Fibroblast of villous mesenchyme (primary cell): ENCODE measurements at places on chromosomes 13 and 19.
A peak's percentile ranks its signal among the peaks of the same experiment; 100 is the strongest.

- DNase-seq: no peak
These were observed 740.5 kb downstream of the PCDH9 start for GRCh38 chr13:66489586-66489985.

GRCh38 chr19:49136771-49137171 lies 17.4 kb downstream of the PPFIA3 start:
- peak; percentile 79 for DNase-seq

- DNase-seq: no peak
These were observed 3.3 kb downstream of the DIRAS1 start for GRCh38 chr19:2717638-2718541.

DNA sequence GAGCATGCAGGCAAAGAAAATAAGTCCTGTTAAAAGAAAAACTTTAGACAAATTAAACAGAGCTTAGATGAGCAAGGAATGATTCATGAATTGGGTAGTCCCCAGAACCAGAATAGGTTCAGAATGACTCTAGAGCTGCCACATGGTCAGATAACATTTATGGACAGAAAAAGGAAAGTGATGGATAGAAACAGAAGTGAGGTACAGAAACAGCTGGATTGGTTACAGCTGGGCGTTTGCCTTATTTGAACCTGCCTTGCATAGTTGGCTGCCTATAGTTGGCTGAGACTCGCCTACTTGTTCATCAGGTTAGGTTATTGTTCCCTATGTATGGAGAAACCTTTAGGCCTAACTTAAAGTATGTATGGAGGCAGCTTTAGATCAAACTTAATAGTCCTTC lies 35.4 kb downstream of the WDFY2 start:
- DNase-seq: peak; percentile 48

GRCh38 chr13:46662690-46663089 lies 109.7 kb downstream of the LRCH1 start:
- DNase-seq: no peak

- no peak for DNase-seq
These were observed 249.5 kb upstream of the SLC10A2 start for GRCh38 chr13:103315711-103316110.

DNA sequence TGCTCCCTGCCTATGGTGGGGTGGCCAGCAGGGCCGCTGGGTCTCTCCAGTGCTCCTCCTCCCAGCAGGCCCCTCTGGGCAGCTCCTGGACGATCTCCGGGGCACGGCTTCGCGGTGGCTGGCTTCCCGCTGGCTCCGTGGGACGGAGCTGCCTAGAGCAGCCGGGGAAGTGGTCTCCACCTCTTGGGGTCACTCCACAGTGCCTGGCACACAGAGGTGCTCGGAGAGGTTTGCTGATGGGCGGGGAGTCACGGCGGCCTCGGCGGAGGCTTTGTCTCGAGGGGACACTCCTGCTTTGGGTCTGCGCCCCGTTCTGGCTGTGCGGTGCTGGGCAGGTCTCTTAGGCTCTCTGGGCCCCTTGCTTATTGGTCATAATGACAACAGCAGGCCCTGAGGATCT lies 9.9 kb upstream of the CACTIN start:
- no peak for DNase-seq

DNA sequence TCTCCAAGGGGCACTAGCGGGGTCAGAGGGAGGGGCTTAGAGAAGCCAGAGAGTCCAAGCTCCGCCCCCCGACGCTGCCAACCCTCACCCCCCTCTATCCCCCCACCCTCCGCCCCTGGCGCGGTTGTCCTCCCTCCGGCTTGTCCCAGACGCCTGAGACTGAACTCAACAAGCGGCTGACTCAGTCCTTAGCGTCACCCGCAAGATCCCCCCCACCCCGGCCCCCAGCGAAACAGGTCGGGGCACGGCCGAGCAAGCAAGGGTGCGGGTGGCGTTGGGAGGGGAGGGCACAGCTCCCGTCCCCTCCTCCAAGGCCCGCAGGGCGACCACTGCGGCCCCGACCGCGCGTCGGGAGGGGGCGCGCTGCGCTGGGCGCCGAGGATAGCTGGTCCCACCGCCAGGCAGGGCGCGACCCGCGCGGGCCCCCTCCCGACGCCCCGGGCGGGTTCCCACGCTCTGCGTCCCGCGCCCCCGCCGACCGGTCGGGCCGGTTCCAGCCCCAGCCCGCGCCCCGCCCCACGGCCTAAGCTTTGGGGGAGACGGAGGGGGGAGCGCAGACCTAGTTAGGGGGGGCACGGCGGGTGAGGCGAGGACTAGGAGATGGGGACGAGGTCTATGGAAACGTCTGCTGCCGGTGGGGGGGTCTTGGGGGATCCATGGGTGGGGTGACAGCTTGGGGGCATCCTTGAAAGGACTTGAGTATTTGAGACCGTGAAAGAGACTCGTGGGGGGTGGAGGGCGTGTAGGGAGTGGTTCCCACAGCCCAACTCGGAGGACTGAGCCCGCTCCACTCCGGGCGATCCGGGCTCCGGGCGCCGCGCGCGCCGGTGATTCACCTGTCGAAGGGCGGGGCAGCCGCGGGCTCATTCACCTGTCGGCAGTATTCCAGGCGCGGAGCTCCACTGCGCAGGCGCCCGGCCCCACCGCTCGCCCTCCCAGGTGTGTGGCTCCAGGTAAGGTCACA lies 5.1 kb downstream of the NOTCH3 start:
- peak; percentile 65 for DNase-seq

DNA sequence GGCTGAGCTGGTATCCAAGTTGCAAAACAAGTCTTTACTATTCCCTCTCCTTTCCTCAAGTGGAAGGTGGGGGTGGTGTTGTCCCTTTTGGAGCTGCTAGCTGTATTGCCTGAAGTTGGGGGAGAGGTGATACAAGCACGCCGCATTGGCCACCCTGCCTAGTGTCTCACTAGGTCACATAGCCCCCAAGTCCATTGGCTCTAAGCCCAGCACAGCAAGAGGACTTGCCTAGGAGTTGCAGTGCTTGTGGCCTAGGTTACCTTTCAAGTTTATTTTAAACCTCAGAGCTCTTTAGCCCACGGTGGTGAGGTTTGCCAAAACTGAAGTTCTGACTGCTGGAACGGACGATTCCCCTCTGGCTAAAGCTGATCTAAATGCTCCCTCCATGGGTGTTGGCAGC lies 5.3 kb upstream of the DNAJC3 start:
- DNase-seq: no peak

DNA sequence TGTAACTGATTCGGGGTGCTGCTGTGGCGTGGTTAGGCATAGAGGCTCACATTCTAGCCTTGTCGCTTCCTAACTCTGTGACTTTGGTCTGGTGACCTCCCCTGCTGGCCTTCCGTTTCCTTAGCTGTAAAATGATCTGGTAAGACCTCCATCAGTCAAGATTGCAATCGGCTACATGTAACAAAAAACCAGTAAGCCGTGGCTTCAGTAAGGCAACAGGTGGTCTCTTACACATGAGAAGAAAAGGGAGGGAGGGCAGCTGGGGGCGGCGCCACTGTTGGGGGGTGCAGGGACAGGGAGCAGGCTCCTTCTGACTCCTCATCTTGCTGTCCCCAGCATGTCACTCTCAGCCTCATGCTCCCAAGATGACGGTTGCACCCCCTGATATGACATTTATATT lies 148.0 kb downstream of the SIPA1L3 start:
- no peak for DNase-seq

DNA sequence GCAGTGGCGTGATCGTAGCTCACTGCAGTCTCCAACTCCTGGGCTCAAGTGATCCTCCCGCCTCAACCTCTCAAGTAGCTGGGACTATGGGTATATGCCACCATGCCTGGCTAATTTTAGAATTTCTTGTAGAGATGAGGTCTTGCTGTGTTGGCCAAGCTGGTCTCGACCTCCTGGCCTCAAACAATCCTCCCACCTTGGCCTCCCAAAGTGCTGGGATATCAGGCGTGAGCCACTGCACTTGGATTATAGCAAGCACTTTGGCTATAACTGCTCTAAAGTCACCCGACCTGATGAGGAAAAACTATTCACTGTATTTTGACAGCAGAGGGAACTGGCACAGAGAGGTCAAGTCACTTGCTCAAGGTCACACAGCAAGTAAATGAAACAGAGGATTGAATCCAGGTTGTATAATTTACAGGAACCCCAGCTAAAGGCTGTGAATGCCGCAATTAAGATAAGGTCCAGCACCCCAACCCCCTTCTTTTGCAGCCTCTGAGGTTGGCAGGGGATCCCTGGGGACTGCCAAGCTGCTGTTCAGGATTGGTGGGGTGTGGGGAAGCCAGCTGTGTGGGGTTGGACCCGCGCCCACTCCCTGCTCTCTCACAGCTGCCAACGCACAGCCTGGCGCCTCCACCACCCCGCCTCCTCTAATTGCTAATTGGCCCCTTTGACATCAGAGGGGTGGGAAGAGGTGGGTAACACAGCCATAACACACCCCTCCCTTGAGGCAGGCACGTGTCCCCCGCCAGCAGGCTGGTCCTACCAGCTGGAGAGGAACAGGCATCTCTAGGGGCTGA lies 6.0 kb downstream of the TMIGD2 start:
- DNase-seq: peak; percentile 26

- DNase-seq: no peak
These were observed 84.7 kb downstream of the ERCC5 start for GRCh38 chr13:102930566-102930965.

DNA sequence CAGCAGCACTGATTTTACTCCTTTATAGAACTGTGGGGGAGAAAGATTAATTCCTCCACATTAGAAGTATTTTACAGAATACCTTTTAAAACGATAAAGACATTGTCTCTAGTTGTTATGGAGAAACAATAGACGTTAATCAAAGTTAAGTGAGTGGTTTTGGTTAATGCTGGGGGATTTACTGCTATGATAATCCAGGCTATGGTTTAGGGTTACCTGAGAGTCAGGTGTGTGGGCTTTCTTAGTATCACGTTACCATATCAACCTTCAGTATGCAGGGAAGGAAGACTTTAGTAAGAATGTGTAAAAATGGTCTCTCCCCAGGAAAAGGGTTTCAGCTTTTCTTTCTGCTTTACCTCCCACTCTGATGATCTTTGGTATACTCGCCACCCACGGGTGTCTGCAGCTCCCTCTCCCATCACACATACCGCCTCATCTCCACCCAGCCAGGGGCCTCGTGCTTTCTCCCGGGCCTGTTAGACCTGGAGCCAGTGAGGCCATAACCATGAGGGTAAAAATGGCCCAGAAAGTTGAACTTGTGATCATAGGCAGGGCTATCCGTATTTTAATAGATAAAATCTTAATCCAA lies 45.6 kb upstream of the WDFY2 start:
- DNase-seq: no peak

DNA sequence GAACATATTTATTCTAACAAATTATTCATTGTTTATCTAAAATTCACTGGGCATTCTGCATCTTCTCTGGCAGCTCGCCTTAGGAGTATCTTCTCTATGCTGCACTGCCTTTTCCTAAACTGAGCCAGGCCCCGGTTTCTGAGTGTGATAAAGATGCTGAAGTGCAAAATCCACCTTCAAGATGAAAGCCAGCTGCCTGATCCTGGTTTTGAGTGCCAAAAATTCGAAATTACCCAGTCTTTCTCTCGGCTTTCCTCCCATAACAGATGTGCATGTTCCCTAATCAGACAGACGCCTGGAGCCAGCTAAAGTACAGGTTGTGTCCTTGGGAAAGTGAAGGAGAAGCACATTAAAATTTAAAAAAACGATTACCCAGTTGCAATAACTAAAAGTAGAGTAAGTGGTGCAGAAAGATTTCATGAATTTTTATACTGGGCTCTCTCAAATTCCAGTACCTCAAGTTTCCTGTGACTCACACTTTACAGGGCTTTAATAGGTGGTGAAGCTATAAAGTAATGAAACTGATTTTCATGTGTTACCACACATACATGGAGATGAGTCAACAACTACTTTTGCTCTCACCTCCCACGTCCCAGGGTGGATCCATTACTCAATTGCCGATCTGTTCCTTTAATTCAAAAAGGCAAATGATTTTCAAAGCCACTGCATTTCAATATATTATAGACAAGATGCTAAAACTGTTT lies 65.0 kb upstream of the GTF2F2 start:
- peak; percentile 93 for DNase-seq

DNA sequence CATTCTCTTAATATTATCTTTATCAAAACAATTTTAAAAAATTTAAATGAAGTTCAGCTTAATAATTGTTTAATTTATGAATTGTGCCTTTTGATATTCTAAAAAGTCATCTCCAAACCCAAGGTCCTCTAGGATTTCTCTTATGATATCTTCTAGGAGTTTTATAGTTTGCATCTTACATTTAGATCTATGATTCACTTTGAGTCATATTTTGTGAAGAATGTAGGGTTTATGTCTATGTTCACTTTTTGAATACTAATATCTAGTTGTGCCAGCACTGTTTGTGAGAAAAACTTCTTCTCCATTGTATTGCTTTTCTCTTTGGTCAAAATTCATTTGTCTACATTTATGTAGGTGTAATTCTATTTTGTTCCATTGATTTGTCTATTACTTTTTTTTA lies 1068.4 kb upstream of the SPRY2 start:
- DNase-seq: no peak

DNA sequence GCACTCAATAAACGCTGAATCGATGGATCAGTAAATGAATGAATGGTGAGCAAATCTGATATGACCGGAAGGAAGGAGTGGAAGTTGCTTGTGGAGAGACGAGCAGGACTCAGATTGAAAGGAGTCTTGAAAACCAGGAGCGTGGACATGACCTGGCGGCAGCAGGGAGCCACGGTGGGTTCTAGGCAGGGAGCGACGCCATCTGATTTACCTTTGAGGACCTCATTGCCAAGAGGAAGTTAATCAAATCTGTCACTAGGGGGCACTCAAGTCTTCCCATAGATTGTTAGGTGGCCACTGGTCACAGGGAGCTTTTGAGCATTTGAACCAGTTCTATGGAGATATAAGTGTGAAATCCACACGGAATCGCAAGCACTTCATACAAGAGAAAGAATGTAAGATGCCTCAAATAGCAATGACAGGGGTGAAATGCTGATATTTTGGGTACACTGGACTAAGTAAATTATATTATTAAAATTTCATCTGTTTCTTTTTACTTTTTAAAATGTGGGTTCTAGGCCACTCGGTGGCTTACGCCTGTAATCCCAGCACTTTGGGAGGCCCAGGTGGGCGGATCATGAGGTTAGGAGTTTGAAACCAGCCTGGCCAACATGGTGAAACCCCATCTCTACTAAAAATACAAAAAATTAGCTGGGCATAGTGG lies 9.2 kb upstream of the FBN3 start:
- DNase-seq: peak; percentile 85

- no peak for DNase-seq
These were observed 4.7 kb downstream of the PTH2 start for GRCh38 chr19:49418511-49418910.

GRCh38 chr13:28268800-28269223 lies 130.5 kb downstream of the PAN3 start:
- DNase-seq: no peak

DNA sequence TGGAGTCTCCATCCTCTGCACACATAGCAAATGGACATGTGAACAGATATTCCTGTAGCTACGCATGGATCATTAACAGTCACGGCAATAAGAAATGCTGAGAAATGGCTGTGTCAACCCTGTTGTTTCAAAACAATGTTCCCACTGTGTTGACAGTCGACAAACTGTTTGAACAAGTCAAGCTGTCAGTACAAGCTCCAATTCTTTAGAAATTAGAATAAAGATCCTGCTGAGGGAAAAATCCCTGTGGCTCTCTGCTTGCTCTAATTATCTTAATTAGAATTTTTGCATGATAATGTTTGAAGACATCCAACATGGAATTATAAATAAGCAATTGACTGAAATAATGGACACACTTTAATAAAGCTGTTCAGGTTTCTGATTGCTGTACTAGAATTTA lies 37.9 kb upstream of the CPB2 start:
- no peak for DNase-seq
